ENCODE measurements at places on chromosomes 4 and X.
A peak's percentile ranks its signal among the peaks of the same experiment; 100 is the strongest.

DNA sequence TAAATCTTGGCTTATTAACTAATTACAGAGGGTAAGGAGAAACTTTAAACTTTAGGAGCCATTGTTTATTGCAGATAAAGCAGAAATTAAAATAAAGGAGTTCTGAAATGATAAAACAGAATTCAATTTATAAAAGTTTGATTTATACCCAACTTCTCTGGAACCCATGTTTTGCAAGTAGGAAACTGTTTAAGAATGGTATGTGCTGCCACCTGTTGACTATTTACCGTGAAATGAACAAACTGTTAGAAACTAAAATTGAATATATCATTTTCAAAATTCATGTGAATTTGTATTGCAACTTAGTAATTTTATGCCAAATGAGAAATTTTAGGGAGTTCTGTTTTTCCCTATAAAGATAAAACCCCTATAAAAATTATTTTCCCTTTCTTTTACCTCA lies 11.0 kb upstream of the TBC1D8B start:
- no peak for DNase-seq

DNA sequence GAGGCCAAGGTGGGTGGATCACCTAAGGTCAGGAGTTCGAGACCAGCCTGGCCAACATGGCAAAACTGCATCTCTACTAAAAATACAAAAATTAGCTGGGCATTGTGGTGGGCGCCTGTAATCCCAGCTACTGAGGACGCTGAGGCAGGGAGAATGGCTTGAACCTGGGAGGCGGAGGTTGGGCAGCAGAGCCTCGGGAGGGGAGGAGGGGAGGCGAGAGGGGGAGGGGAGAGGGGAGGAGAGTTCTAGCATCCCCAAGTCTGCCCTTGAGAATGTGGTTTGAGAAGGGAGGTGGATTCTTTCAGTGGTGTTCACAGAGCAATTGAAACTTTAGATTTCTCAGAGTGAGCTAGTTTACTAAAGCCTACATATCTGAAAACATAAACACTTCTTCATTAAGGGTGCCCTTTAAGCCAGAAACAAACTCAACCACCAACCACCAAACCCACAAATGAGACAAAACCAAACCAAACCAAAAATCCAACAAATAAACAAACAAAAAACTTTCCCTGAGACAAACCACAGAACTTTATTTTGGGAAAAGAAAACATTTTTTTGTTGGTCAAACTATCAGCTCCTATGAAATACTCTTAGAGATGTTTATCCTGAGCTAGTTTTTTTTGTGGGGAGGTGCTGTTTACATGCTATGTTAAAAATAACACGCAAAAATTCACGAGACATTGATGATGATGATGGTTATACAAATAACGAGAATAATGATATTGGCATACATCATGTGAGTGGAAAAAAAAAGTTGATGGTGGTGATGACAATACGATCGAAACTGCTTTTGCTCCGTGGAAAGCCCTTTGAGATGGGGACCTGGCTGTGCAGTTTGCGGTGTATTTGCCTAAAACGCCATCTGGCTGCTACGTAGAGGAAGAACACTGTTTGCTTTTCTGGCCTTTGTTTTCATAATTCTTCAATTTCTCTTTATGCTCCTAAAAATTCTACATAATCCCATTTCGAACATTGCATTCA lies 98.2 kb upstream of the PRKX start:
- DNase-seq, result peak; percentile 9

DNA sequence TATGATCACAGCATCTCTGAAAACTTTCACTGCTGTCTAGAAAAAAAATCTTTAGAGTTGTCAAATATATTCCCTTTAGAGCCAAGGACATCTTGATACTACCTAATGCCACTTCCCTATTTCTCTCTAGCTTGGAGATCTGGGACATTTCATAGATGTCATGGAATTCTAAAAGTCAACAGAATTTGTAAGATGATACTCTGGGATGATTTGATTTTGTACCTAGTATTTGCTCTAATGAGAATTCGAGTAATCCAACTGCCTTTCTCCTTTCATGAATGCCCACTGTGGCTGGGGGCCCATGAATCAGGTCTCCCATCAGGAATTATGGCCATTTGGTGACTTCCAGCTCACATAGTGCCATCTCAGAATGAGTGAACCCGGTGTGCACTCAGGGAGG lies 73.2 kb downstream of the NHS start:
- no peak for DNase-seq

- no peak for DNase-seq
These were observed 65.7 kb upstream of the STX18 start for GRCh38 chr4:4607336-4608213.

DNA sequence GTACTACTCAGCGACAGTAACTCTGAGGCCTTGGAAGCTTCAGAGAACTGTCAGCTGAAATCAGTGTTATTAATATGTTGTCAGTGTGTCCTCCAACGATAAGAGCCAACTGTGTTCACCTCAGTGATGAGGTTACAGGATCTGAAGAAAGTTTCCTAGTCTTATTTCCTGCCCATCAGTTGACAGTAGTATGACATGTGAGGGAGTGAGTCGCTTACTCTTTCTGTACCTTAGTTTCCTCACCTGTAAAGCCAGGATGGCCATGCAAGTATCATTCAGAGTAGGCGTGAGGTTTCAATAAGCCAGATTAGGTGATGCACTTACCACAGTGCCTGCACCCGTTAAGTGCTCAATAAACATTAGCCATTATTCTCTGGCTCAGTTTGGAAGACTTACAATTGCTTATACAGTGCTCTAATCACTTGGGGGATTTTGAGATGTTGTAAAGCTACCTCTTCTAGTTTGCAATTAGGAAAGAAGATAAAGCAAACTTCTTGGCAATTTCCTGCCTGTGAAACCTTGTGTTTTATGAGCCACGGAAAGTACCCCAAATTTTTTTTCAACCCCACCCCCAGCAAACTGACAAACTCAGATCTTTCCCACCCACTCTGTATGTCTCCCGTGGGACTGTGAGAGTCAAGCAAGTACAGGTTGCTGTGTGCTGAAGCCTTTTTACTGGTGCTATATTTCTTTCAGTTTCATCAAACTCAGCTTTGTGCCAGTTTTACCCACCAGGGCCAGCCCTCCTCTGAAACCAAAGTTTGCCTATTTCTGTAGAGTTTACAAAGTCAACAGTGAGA lies 62.2 kb downstream of the ANXA3 start:
- no peak for DNase-seq

DNA sequence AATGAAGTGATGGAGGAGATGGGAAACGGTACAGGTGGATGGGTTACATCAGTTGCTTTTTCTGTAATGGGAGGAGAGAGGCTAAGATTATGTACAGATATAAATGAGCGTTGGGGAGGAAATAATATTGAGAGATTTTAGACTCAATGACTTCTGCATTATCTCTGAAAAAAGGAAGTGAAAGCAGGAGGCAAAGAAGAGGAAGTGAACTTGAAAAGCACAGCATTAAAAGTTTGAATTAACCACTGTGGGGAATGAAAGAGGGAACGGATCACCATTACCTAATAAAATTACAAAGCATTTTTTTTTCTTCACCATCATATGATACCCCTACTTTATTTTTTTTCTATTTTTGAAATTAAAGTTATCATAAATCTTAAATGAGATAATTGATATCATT lies 1025.5 kb downstream of the RPA4 start:
- no peak for DNase-seq

DNA sequence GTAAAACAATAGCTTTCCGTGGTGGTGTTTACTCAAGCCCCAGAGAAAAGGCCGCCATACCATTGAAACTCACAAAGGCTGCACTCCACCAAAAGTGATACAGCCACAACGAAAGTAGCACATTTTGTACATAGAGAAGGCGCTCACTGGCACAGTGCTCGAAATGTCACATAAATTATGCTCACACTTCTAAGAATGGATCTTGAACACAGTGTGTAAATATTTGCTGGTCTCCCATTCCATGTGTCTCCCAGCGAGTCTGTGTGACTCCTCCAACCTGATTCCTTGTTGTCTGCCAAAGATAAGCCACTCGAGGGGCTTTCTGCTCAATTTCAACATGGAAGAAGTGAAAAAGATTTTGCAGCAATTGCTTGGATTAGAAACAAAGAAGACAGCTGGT lies 234.0 kb upstream of the VCX3A start:
- no peak for DNase-seq

Measured in naive thymus-derived CD8-positive, alpha-beta T cell (primary cell).